ENCODE measurements at places on chromosomes 3 and 15.

- DNase-seq: no peak
Observed at GRCh38 chr3:35670408-35670965, 31.2 kb downstream of the ARPP21 start.

DNA sequence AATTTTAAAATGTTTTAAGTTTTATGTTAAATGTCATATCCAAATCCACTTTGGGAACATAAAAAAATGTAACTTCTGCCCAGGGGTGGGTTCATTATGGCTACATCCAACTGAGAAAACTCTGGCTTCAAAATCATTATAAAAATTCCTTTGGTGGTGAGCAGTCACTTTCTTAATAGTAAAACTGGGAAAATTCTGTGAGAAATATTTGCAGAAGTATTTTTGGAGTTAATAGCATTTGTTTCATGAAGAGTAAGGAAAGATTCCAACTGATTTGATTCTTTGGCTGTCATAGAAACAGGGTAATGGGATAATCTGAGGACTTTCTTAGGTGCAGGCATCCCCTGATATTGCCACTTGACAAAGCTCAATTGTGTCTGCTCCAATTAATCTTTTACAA lies 38.8 kb downstream of the CPA3 start:
- DNase-seq: no peak

DNA sequence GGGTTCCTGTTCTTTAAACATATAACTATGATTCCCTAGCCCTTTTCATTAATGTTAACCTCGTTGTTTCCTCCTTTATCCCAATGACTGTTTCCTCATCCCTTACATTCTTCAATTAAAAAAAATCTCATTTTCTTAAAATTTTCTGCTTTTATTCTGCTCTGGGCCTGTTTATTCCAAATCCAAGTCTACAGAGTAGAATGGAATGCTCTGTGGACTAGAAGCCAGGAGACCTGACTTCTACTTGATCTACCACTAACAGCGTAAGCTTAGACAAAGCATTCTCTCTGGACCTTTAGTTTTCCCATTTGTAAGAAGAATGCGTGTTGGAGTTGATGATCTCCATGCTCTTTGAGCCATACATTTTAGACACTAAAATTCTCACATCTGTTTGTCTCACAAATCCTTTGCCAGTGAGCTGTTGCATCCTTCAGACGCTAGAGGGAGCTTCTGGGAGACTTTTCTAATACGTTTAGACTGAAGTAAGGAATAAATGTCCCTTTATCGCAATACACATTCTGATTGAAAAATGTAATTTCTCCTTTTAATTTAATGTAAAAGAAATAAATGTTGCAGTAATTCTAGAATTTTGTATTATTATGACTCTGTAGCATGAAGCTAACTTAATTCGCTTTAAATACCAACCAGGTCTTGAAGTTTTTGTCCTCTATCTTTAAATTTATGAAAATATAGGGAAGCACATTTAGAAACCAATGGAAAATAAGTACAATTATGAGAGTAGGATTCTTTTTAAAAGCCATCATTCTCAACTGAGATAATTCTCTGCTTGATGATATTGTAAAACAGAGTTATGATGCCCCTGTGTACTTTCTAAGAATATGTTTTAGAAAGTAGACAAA lies 21.7 kb upstream of the GMNC start:
- peak; percentile 60 for DNase-seq

- DNase-seq: no peak
Observed at GRCh38 chr15:85128621-85129020, 147.0 kb downstream of the PDE8A start.

DNA sequence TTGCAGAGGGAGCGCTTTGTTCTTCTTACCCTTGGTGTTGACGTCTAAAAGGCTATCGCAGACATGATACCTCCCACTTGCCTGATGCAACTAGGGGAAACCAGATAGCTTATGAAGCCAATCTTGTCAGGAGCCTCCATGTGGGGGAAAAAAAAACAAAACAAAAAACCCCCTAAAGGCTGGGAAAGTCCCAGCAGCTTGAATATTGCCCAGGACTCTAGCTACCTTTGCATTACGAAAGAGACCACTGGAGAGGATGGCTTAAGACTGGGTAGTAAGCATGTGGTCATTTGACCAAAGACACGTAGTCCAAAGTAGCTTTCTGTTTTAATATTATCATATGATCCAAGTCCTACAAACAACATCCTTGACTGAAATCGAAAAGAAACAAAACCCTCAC lies 120.7 kb upstream of the WNT5A start:
- DNase-seq: no peak

- DNase-seq: no peak
Observed at GRCh38 chr3:172104471-172105072, 65.2 kb downstream of the FNDC3B start.

DNA sequence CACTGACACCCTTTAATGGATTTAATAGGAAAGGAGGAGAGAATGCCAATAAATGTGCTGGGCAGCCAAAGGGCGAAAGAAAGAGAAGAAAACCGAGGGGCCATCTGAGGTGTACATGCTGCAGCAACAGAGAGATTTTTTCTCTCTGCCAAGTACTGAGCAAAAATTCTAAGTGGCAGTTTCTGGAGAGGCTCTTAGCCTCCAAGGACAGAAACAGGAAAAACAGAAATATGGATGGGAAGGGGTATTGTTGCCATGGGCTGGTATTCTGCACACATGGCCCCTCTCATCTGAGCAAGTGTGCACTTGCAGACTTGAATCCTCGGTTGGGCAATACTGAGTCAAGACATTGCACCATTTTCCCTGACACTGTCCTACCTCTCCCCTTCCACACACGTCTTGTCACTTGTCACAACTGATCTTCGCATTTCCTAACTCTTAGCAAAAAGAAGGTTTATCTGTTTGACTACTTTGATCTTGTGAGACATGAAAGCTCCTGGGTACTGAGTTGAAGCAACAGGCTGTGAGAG lies 73.9 kb downstream of the PRICKLE2 start:
- no peak for DNase-seq

- peak; percentile 19 for DNase-seq
Observed at GRCh38 chr15:41309226-41309905, 23.0 kb downstream of the OIP5 start.

DNA sequence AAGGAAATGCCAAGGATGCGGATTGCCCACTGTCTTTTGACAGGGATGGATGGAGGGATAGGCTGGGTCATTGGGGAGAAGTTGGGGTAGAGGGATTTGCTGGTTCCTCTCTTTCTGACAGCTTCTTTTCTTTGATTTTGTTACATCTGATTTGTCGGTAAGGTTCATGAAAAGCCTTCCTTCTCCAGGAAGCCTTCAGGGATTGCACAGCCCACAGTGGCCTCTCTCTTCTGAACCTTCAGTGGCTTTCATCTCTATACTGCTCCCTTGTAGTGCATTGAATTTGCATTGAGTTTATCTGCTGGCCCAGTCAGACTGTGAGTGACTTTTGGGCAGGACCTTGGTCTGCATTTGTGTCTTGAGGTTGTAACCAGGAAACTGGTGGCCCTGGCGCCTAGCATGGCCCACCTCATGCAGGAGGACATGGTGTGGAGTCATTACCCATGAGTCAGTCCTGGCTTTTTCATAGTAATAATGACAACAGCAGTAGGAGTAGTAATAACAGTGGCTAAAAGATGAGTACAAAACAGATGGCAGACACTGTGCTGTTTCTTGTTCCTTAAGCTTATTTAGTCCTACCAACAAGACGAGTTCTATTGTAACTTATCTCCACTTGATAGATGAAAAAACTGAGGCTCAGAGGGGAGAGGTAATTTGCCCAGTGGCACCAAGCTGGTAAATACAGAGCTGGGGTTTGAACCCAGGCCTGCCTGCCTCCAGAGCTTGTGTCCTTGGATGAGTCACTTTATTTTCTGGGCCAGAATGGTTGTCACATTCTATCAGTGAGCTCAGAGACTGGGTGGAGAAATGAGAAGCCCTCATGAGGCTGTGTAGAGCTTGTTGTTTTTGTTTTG lies 28.4 kb downstream of the SMAD6 start:
- peak; percentile 43 for DNase-seq

- no peak for DNase-seq
Observed at GRCh38 chr3:84209474-84209873, 749.3 kb upstream of the CADM2 start.

GRCh38 chr15:69375151-69375790 lies 38.9 kb upstream of the KIF23 start:
- DNase-seq: no peak

DNA sequence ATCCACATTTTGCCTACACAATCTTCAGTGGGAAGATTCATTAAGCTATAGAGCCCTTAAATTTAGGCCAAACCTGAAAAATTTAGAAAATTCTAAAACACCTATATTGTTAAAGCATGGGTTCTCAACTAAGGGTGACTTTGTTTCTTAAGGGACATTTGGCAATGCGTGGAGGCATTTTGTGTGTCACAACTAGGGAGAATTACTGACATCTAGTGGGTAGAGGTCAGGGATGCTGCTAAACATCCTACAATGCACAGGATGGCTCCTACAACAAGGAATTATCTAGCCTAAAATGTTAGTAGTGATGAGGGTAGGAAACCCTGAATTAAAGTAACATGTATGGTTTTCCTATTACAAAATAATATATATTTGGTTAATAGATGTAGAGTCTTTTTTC lies 55.8 kb downstream of the TBC1D5 start:
- DNase-seq: peak; percentile 12

GRCh38 chr3:112364291-112364690 lies 31.3 kb downstream of the CD200 start:
- no peak for DNase-seq

DNA sequence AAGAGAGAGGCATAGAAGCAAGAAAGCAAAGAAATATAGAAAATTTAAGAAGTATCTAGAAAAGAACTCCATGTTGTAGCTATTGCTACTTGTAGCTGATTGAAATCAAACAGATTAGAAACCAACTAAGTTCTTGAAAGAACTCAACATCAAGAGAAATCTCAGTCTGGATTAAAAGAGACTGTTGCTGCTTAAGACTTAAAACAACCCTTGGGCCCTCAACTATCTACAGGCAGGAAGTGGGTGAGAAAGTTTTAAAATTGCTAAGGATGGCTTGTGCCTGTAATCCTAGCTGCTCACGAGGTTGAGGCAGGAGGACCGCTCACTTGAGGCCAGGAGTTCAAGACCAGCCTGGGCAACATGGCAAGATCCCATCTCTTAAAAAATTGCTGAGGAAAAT lies 39.3 kb upstream of the C15orf61 start:
- DNase-seq: no peak

- no peak for DNase-seq
Observed at GRCh38 chr3:78140274-78140673, 1100.4 kb downstream of the ROBO2 start.

DNA sequence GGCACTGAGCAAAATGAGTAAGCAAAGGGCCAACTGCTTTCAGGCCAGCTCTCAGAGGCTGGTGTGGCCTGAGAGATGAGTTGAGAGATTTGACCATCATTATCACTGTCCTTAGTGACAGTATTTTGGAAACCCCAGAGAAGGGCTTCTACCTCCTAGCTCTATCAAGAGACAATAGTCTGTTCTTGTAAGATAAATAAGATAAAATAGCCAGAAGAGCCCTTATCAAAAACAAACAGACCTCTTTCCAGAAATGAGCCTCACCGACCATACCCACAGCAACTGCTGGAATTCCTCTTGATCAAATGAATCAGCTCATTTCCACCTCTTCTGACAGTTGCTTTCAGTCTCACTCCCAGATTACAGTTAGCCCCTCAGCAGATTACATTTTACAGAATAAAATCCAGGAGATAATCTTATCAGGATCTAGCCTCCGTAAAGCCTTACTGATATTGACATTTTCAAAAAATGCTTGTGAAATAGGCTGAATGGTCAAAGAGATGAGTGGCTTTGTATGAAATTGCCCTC lies 4.5 kb downstream of the HDC start:
- DNase-seq: peak; percentile 79

GRCh38 chr3:29430558-29430971 lies 149.7 kb downstream of the RBMS3 start:
- DNase-seq: no peak

GRCh38 chr3:28847736-28848135 lies 433.1 kb upstream of the RBMS3 start:
- no peak for DNase-seq

DNA sequence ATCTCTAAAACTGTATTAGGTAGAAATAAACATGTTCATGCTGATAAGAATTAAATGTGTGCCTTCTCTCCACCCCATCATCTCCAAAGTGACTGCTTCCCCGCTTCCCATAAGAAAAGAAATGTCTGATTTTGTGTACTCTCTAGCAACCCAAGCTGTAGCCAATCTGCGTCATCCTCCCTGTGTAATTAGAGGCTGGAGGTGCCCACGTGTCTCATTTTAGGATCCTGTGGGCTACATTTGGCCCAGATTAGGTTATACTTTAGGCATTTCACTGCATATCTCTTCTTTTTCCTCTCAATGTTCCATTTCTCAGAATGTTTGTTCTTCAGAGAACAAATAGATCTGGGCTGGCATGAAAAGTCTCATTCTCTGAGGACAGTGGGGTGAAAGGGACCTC lies 19.3 kb upstream of the ZNF148 start:
- DNase-seq: no peak

DNA sequence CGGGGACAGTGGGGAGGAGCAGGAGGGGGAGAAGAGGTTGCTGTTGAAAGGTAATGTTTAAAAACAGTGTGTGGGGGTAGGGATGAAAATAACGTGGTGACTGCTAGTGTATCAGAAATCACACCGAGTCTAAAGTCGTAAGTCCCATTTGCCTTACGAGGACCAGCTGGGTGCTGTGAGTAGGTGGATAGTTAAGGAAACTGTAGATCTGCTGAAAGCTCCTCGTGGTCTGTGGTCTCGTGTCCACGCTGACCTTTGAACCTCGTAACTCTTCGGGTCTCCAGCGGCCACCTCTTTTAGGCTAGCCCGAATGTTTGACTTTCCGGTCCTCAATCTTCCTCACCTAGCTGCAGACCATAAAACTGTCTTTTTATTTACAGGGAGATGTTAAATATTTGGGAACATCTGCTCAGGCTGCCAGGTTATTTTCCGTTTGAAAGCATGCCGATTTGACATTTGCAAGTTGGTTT lies 29.3 kb upstream of the ST3GAL6 start:
- DNase-seq: no peak

DNA sequence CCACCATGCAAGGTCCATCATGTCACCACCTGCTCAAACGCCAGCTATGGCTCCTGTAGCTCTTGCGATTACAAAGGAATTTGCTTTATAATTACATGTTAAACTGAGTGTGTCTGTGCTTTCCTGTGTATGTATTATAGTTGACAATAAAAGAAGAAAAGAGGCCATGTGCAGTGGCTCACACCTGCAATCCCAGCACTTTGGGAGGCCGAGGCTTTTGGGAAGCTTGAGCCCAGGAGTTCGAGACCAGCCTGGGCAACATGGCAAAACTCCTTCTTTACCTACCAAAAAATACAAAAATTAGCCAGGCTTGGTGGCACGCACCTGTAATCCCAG lies 27.0 kb downstream of the ATRIP start:
- DNase-seq: no peak

DNA sequence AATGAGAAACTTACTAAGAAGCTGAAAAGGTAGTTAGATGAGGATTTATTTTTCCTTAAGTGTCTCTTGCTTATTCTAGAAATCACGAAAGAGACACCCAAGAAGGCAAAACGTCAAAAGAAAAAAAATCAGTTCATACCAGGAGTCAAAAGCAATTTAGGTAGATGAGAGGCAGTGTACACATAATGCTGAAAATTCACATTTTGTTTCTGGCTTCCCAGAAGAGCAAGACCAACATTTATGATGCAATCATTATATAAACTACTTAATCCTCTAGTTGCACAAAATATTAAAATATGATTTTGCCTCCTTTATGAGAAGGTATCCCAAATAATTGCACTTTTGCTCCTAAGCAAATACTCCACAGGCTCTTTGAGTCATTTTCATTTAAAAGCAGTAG lies 228.0 kb downstream of the FMN1 start:
- DNase-seq: no peak

- DNase-seq: no peak
Observed at GRCh38 chr15:48060396-48060795, 60.4 kb upstream of the SLC24A5 start.

All from activated CD4-positive, alpha-beta T cell treated with anti-CD3 and anti-CD28 coated beads, Interleukin-2, Interleukin-6, amounts not matched to agents 100 ng/mL and 50 ng/mL, durations not matched to agents 16 hours and 8 hours (primary cell).